ENCODE measurements at places on chromosomes 12 and 14. TPM values are rescaled to one million over a fixed set of nuclear protein-coding genes. Genes with fewer than 3 reads are reported as not detected.

The WNT5B gene
- polyA plus RNA-seq, result 6.9 TPM

The HOXC10 gene
- 2.0 TPM for polyA plus RNA-seq

The PTPRR gene
- 0.52 TPM for polyA plus RNA-seq

DNA sequence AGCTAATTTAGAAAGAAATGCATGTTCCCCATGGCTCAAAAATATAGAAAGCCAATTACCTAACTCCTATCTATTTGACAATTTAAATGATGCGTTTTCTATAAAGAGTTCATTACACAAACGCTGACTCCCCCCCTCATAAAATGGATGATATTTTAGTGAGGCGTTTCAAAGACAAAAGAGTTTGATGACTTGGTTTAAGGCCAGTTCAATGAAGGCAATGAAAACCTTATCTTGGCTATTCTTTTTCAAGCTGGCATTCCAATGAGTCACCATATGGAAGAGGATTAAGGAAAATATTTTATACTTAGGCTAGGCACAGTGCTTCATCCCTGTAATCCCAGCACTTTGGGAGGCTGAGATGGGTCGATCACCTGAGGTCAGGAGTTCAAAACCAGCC, 62.7 kb downstream of the HMGA2 start:
- DNase-seq, result no peak

DNA sequence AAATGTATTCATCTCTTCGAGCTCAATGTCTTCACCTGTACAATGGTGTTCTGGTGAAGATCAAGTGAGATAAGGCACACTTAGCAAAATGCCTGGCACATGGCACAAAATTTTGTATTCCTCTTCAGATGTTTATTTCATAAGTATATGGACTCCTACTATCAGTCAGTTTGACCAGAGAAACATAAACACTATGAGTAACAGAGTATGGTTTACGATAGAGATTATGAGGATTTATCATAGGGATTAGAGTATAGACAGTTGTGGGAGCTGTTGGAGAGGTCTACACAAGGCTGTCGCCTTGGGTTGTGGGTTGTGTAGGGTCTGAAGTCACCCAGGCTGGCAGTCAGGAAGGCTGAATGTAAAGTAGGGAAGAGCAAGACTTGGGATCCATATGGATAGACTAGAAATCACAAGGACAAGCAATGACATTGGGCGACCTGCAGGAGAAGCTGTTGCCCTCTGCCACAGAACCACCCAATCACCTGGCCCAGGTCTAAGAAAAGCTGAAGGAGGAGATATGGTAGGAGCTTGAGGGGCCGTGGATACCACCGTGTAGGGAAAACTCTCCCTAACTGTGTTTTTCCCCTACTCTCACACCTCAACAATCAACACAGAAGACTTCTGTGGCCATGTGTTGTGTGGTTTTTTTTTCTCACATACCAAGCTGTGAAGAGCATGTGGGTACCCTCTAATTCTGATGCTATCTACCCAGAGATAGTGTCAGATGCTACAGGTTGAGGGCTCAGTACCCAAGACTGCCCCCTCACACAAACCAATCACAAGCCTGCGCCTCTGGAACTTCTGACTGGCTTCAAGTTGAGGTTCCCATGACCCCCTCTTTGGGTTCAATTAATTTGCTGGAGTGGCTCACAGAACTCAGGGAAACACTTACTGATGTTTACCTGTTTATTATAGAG, 27.2 kb upstream of the RESF1 start:
- DNase-seq, result no peak

DNA sequence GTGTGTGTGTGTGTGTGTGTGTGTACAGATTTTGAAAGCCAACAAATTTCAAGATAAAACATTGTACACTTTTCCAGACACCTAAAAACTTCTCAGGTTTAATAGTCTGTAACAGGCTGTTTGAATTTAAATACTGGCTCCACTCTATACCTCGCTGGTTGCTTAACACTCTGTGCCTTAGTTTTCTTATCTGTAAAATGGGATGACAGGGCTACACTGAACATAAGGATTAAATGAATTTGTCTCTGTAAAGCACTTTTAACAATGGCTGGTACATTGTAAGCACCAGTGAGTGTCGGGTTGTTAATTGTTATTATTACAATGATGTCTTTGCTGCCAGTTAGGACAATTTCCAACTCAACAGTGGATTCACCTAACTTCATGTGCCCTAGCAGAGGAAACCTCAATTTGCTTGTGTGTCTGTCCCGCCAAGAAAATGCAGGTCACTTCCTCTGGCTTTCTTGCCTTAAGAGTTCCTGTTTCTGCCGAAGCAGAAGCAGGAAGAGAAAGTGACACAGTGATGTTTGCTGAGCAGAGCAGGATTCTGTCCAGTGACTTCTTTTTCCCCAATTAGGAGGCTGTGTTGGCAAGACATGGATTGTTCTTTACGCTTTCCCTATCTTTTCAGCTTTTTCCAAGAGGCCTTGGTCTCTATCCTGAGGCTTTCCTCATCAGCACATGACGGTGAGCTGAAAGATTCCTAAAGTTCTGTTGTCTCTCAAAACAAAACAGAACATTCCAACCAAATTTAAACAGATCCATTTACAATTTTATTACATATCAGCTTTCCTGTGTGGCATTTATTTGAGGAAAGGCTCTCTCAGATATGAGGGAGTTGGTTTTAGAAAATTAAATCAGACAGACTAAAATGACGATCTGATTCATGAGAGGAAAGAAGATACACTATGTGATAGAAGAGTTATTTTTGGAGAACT, 154.1 kb upstream of the ATP2B1 start:
- no peak for DNase-seq

- DNase-seq, result no peak
Measured at GRCh38 chr12:76768576-76768975, 4.7 kb downstream of the ZDHHC17 start.

DNA sequence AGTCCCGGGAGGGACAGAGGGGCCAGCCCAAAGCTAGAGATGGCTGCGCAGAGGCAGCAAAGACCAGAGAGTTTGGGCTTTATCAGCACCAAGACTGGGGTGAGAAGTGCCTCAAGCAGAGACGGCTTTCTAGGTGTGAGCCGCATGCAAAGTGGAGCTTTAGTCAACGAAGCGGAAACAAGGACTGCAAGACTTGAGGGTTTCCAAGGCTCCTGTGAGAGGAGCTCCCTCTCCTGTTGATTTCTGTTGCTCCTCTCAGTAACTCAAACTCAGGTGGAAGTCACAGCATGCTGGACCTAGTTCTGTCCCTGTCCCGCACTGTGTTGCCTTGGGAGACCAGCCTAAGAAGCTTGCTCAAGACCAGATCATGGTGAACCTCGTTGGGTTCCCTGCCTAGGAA, 327.8 kb downstream of the MED13L start:
- DNase-seq, result no peak
